Sigmoid colon (tissue), 7 donors: ENCODE measurements at places on chromosomes 12 and 14. TPM values are rescaled to one million over a fixed set of nuclear protein-coding genes. Genes with fewer than 3 reads are reported as not detected.

GRCh38 chr14:21233457-21234076 lies 35.7 kb downstream of the HNRNPC start:
- no peak for DNase-seq

- no peak for DNase-seq
Observed at GRCh38 chr12:45833401-45833800, 103.9 kb downstream of the ARID2 start.

GRCh38 chr12:115451151-115451779 lies 767.3 kb upstream of the TBX3 start:
- no peak for DNase-seq

DNA sequence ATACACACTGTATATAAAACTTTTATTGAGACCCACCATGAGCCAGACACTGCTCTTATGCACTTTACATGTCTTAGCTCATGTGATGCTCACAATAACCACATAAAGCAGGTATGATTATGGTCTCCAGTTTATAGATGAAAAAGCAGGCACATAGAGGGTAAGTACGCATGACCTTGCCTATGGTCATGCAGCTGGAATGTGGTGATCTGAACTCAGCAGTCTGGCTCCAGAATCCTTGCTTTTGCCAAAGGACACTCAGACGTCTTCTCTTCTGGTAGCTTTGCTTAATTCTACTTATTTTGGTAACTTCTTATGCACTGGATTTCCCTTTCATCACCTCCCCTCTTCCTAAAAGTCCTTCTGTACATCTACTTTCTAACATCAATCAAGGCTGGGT lies 103.3 kb upstream of the CRY1 start:
- DNase-seq, result no peak

Gene ESPL1
- total RNA-seq, result under 0.01 TPM

Gene CATSPERB
- total RNA-seq, result 6.7 TPM
